ENCODE measurements at places on chromosomes 7 and 10.
A peak's percentile ranks its signal among the peaks of the same experiment; 100 is the strongest.

DNA sequence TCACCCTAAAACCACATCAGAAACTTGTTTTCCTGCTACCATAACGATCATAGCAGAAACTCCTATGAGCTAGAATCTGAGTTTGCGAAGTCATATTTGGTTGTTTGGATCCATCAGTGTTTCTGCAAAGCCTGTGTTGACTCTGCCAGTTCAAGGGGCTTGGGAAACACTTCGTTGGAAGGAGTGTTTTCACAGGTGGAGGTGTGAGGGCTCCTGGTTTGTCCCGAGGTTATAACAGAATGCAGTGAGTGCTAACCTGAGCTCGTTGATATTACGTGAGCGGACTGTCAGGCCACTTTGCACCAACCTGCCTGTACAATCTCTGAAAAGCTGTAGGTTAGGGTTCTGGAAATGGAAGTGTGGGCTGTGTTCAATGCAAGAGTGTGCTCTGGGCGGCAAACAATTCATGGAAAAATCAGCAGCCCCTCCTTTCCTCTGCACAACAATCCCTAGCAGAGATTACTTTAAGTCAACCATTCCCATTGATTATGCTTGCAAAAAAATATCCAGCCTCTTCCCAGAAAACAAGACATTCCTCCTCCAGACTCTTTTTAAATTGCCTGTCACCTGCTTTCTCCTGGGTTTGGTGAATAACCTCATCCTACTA lies 622.0 kb downstream of the TYW1 start:
- no peak for DNase-seq

GRCh38 chr10:34687434-34688210 lies 127.5 kb downstream of the PARD3 start:
- DNase-seq: no peak

- no peak for DNase-seq
These were observed 51.1 kb downstream of the ASB13 start for GRCh38 chr10:5615316-5615715.

DNA sequence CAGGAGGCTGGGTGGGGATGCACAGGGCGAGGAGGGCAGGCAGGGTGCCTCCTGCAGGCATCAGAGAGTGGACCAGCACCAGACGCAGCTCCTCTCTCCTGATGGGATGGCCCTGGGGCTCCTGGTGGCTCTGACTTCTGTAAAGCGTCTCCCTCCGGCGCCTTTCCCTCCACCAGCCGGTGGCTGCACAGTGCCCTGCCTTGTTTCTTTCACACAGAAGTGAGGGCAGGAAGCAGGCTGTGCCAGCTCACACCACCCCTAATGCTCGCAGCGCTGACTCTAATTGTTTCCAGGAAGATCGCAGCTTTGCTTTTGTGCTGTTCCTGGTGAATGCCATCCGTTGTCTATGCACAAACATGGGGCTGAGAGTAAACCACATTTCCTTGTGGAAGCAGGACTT lies 152.3 kb upstream of the LANCL2 start:
- DNase-seq: no peak

DNA sequence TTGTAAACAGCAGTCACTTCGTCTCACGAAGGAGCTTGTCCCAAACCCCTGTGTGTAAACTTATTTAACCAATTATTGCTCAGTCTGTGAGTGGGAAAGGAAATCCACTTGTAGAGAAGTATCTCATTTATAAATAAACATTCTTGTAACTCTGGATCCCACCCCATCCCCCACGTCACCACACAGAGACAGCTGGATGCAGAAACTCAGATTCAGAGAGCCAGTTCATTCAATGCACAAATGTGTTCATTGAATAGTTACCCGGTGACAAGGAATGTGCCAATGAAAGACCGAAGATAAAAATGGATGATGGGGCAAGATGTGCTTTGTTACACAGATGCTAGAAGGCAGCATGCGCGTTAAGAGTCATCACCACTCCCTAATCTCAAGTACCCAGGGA lies 8.3 kb upstream of the OCM start:
- no peak for DNase-seq

GRCh38 chr10:114557854-114558253 lies 100.2 kb downstream of the ABLIM1 start:
- no peak for DNase-seq

- no peak for DNase-seq
These were observed 117.9 kb downstream of the LRRC18 start for GRCh38 chr10:48821692-48822091.

DNA sequence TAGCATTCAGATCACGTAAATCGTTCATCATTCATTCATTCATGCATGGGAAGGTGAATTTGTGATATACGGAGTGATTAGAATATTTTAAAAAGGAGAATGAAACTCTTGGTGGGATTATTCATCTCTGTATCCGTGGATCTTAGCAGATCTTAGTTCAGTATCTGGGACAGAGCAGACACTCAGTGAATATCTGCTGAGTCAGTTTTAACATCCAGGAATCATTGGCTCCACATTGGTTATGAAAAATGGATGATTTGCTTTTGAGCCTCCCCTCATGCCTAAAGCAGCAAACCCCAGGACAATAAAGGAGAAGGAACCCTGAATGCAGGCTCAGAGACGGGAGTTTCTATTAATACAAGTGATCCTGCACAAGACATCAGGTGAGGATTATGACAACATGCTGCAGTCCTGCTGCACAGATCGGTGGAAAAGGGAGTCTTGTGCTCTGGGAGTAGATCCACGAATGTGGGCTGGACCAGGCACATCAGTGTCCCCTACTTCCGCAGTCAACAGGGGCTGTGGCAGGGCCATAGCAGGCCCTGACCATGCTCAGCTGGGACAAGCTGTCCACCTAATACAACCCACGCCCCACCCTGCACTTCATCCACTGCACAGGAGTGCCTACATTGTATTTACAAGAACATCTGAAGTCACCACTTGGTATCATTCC lies 26.9 kb upstream of the FIGNL1 start:
- no peak for DNase-seq

DNA sequence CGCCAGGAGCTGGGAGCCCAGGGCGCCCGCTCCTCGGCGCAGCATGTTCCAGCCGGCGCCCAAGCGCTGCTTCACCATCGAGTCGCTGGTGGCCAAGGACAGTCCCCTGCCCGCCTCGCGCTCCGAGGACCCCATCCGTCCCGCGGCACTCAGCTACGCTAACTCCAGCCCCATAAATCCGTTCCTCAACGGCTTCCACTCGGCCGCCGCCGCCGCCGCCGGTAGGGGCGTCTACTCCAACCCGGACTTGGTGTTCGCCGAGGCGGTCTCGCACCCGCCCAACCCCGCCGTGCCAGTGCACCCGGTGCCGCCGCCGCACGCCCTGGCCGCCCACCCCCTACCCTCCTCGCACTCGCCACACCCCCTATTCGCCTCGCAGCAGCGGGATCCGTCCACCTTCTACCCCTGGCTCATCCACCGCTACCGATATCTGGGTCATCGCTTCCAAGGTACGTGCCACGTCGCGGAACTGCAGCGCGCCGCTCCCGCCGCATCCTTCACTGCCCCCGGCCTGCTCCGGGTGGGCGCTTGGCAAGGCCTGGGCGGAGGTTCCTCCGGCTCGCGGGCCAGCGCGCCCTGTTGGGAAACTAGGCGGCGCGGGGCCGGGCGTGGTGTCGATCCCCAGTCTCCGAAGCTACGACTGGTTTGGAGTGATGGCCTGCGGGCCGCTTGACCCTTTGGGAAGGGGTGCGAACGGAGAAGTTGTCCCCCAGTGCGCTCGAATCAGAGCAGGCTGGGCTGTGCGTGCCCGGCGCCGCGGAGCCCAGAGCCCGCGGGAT lies 868 bp downstream of the EMX2 start:
- peak; percentile 46 for DNase-seq

DNA sequence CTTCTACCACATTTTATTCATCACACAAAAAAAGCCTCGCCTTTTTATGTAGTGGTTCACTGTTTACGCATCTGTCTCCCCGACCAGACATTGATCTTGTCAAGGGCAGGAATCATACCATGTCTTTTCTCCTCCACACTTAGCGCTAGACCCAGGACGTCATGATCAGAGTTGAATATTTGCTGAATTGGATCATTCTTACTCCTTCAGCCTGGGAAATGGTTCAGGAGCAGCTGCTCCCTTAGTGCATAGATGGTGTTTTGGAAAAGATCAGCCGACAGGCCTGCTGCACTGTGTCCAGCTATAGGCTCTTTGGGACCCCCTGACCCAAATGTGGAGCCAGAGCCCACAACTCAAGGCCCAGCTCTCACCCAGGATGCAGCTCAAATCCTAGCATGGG lies 249.1 kb upstream of the TMEM72 start:
- no peak for DNase-seq

- no peak for DNase-seq
These were observed 1.0 kb upstream of the ZDHHC4 start for GRCh38 chr7:6576024-6576866.
